ENCODE measurements at places on chromosomes 13 and 19.
A peak's percentile ranks its signal among the peaks of the same experiment; 100 is the strongest.

DNA sequence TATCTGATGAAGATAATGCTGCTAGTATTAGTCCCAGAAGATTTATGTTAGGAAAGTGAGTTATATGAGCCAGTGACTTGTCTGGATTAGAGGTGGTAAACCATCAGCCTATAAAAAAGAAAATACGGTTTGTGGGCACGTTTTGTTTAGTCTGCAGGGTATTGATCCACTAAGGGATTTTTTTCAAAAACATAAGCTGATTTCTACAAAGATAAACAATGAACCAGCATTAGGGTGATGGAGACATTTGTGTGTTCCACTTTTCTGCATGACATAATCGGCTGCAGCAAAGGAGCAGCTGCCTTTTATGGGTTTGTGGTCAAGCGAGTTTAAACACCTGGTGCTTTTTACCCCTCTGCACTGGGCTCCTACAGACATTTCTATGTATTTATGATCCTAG, 836.4 kb upstream of the GPC6 start:
- DNase-seq = no peak

- no peak for DNase-seq
Observed at GRCh38 chr13:28637714-28638355, 21.1 kb upstream of the POMP start.

DNA sequence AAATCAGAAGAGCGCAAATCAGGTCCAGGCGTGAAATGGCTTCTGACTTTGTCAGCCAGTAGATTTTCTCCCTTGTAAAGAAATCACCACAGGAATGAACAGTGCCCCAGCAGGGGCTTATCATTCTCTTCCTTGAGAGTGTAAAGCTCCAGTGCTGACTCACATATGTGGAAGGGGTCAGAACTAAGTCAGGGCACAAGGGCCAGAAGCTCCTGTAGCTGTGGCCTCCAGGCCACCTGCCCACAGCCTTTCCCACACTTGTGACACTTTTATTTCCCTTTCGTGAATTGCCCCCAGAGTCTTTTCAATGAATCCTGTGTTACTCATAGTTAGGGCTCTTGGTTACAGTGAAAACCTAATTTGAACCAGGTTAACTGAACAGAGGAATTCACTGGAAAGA, 99.6 kb downstream of the SUCLA2 start:
- DNase-seq = no peak

GRCh38 chr13:111976474-111977178, 90.3 kb upstream of the SOX1 start:
- DNase-seq = no peak

GRCh38 chr13:86974995-86975328, 696.2 kb upstream of the SLITRK5 start:
- no peak for DNase-seq

DNA sequence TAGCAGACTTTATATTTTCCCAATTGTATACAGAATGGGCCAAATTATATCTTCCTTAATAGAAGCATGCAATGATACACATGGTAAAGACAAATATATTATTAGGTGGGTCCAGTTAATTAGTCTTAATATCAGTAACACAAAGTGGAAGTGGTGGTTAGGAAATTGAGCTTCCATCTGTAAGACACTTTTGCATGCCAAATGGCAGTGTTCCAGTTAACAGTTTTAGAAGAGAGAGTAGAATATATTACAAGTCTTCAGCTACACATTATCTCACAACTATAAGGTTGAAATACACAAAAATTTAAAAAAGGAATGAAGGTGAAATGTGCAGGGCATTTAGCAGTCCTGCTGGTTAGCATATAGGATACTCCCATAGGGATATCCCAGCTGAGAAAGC, 536.5 kb downstream of the PCDH9 start:
- no peak for DNase-seq

- no peak for DNase-seq
Observed at GRCh38 chr13:107576430-107576829, 638.9 kb downstream of the LIG4 start.

DNA sequence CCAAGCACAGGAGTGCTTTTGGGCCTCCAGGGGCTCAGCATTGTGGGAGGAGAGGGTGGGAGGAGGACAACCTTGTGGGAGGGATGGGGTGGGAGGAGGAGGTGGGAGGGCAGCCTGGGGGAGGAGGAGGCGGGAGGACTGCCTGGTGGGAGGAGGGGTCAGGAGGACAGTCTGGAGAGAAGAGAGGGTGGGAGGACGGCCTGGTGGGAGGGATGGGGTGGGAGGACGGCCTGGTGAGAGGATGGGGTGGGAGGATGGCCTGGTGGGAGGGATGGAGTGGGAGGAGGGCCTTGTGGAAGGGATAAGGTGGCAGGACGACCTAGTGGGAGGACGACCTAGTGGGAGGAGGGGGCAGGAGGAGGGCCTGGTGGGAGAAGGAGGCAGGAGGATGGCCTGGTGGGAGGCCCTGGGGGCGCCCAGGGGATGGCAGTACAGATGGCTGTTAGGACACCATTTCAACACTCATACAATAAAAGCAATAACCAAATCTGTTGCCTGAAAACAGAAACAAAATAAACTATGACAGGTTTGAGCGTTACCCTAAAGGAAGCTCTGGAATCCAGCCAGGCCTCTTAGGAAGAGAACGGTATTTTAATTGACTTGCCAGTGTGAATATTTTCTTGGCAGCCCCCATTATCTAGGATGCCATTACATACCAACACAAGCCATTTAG, 63.7 kb downstream of the CRYL1 start:
- no peak for DNase-seq

GRCh38 chr13:99123101-99124045, 77.3 kb upstream of the UBAC2 start:
- DNase-seq = no peak

- peak; percentile 67 for DNase-seq
Observed at GRCh38 chr19:45508861-45509691, 1.8 kb downstream of the VASP start.

DNA sequence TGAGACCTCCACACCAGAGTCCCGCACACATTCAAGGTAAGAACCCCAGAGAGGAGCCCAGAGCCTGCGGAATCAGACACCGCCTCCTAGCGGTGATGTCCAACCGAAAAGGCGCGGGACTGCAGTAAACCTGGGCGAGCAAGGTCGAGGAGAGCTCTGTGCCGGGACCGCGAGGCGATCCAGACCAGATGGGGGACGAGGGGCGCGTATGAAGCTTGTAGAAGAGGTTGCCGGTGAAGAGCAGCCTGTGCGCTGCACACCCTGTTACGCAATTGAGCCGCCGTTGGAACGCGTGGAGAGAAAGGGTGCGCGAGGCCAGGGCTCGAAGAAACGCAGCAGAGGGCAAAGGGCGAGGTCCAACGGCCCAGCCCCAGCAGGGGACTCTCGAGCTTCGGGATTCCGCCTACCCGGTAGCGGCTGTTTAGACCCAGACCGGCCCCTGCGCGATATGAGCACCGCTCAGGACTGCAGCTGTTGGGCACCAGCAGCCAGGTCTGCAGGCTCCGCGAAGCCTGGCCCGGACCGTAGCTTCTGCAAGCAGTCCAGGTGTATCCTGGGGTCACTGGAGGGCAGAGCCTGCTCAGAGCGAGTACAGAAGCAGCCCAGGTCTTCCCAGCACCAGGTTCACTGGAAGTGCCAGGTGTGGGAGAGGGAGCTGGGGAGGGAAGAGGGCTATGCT, 65.9 kb upstream of the ZNF599 start:
- DNase-seq = no peak

- DNase-seq = no peak
Observed at GRCh38 chr13:49356223-49356622, 87.6 kb downstream of the CAB39L start.

DNA sequence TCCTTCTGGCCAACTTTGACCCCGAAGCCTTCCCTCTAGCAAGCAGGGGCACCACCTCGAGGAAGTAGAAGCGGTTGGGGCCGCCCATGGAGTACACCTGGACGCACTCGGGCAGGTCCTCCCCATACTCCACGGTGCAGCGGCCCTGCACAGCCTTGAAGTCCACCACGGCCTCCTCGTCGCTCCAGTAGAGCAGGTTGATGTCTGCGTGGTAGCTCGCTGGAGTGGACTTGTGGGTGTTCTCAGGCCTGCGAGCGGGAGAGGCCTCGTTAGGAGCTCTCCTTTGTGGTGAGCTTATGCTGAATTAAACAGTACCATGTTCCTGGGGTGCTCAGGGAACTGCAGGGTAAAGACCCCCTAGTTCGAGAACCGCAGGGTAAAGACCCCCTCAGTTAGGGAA, 22.3 kb upstream of the EIF3G start:
- DNase-seq = no peak

DNA sequence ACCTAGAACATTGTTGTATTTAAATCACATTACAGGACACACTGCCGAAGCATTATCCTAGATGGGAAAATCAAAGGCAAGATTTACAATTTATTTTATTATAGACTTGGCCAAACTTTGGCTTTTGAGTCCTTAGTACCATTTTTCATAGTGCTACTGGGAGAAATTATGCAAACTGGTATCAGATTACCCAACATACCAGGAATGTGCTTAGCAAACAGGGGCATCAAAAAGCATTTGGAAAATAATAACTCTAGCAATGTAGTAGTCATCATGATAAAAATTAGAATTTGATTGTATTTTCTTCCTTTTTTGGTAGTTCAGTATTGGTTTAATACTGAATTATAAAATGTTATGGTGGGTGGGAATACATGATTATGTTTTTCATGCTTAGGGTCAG, 34.0 kb downstream of the GPC6 start:
- no peak for DNase-seq

DNA sequence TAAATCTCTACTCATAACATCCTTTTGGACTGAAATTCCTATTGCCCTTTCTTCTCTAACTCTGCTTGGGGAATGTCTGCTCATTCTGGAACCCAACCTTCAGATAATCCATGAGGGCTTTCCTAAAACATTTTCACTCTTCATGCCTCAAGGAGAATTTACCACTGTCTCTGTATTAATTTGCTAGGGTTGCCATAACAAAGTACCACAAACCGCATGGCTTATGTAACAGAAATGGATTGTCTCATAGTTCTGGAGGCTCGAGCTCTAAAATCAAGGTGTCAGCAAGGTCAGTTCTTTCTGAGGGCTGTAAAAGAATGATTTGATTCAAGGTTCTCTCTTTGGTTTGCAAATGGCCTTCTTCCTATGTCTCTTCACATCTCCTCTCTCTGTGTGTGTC, 209.7 kb downstream of the LACC1 start:
- DNase-seq = no peak

DNA sequence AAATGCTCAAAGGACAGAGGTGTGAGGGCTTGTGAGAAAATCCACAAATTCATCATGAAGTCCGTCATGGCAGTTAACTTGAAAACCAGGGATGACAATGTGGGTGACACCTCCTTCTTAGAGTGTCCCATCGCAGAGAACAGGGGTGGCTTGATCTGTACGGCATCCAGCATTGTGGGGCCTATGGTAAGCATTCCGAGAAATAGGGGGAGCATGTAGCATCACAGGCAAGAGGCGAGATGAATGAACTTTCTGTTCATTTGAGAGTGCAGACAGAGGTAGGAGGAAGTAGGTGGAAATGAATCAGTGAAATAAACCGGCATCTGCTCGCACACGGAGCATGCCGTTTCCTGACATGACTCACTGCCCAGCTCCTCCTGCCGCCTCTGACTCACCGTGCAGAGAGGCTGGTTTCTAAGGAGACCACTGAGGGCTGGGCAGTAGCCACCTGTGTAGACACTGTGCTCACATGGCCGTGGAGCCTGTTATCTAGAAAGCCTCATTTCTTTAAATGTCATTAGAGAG, 339.0 kb downstream of the RFC3 start:
- no peak for DNase-seq

DNA sequence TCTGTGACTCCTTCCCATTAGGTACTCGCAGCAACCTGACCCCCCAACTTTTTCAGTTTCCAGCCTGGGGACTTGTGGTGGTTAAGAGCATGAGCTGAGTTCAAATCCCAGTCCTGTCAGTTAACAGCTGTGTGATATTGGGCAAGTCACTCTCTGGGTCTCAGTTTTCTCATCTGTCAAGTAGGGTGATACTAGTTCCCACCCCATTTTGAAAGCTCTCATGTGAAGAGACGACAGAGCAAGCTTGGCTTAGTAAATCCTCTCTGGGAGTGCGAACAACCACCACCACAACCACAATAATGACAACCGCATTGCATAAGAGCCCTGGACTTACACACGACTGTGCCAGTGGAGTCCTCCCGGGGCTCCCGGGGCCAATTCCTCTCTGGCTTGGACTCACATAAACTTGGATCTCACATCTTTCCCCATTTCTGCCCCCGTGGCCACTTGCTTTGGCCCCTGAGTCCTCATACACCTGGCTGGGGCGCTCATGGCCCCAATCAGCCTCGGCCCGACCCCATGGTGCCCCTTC, 454 bp downstream of the BLVRB start:
- DNase-seq = no peak

DNA sequence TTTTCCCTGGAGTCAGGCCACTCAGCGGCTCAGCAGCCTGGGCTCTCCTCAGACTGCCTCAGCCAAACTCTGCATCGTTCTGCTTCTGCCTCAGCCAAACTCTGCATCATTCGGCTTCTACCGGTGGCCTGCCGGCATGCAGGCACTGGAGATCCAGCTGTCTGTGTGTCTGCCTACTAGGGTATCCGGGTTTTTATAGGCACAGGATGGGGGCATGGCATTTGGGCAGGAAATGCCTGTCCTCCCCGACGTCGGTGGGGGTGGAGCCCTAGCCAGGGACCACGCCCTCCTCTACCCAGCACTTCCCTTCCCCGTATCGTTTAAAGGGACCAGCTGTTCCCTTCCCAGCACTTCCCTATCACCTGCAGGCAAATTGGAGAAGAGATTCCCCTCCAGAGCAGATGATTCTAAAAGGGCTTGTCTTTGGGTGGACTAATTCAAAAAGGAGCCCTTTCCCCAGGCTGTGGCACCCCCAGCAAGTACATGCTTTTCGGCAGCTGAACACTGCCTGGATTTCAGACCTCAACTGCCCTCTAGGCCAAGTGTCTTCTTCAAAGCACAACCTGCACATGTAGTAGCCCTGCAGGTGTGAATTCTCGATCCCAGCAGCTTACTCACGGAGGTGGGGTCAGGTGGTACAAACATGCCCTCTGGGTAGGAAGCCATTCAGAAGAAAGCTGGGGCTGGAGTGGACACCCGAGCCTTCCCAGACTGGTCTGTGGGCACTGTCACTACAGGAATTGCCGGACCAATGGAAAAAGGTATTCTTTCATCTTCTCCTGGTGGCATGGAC, 25.4 kb upstream of the GPR12 start:
- DNase-seq = no peak

DNA sequence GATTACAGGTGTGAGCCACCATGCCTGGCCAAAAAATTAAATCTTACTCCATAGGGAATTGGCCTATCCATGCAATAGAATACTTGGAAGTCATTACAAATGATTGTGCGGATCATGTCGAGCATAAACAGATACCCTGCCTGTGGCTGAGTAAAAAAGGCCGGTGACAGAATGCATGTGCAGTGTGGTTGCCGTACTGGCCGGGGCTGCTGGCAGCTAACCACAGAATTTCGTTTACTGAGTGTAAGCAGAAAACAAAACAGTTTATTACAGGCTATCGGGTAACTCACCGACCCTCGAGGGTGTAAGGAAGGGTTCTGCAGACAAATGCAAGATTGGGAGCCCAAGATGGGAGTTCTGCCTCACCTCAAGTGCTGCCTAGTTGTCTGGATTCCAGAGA, 127.7 kb downstream of the ZIC5 start:
- DNase-seq = no peak
